Foreskin keratinocyte (primary cell): ENCODE measurements at places on chromosomes 4 and X.

GRCh38 chrX:41823402-41823801 is 99.4 kb downstream of the GPR82 start:
- no peak for DNase-seq

DNA sequence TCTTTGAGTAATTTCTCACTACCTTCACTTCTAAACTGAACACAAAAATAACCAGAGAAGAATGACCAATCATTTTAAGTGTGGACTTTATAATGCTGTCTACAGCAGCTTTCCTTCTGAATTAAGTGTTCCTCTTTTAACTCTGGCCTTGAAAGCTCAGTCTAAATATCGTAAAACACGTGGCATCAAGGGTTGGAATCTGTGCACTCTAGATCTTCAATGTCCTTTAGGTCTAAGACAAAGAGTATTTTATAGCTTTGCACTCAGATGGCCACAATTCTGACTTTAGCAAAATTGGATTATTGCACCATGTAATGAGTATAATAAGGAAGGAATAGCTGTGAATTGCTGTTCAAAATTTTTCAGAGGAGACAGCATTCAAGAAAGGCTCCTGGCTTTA is 197.1 kb upstream of the UGT8 start:
- no peak for DNase-seq

GRCh38 chrX:100880368-100880767 is 6.2 kb upstream of the NOX1 start:
- no peak for DNase-seq

- no peak for DNase-seq
Observed at GRCh38 chr4:13126976-13127910, 356.9 kb downstream of the RAB28 start.

- no peak for DNase-seq
Observed at GRCh38 chr4:139015948-139016471, 429 bp downstream of the NOCT start.

- DNase-seq, result peak; percentile 12
Observed at GRCh38 chrX:130393451-130394074, 8.1 kb upstream of the GPR119 start.

DNA sequence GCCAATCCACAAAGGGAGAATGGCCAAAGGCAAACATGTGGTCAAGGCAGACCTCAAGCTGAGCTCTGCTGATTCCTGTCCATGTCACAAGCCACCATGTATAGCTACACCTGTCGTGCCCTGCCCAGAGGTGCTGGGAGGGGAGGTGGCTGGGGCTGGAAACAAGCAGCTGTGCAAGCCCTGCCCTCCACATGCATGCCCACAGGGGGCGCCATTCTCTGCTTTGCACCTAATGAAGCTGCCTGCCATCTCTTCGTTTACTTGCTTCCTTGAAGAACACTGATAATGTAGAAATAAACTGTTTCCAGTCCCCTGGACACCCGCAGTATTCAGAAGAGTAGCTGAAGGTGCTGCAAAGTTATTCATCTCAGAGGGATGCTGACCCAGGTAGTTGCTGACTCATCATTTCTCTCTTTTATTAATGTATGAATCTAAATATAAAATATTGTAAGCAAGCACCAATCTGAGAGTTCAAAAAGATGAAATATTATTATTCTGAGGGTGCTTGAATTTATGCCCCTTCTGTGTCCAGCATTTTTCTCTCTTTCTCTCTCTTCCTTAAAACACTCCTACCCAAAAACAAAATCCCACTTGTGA is 278.6 kb downstream of the ADGRA3 start:
- DNase-seq, result no peak

- DNase-seq, result no peak
Observed at GRCh38 chr4:95231681-95232080, 317.1 kb downstream of the UNC5C start.

DNA sequence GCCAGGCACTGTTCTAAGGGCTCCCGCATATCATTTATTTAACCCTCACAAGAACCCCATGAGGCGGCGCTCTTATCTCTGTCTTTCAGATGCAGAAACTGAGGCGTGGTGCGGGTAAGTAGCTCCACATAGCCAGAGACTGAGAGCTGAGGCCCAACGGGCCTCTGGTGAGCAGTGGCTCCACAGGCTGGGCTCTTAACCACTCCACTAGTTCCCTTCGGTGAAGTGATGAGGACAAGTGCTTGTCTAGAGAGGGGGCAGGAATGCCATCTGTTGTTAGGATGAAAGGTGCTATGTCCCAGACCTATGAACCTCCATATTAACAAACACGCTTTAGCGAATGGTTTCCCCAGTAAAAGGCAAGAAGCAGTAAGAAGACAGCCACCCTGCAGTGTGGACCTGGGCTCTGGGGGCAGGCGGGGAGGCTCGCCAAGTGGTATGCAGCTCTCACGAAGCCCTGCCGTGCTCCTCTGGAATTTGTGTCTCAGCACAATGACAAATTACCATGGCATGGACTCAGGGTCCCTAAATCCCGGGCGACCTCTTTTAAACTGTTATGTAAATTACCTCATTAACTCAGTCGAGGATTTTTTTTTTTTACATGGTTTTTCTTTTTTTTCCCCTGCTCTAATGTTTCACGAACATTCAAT is 20.9 kb upstream of the S100G start:
- no peak for DNase-seq

GRCh38 chr4:15159477-15160019 is 157.3 kb downstream of the CPEB2 start:
- DNase-seq, result no peak

GRCh38 chr4:78292341-78292740 is 235.2 kb downstream of the FRAS1 start:
- no peak for DNase-seq

GRCh38 chrX:110418316-110419235 is 59.9 kb downstream of the RTL9 start:
- DNase-seq, result no peak

DNA sequence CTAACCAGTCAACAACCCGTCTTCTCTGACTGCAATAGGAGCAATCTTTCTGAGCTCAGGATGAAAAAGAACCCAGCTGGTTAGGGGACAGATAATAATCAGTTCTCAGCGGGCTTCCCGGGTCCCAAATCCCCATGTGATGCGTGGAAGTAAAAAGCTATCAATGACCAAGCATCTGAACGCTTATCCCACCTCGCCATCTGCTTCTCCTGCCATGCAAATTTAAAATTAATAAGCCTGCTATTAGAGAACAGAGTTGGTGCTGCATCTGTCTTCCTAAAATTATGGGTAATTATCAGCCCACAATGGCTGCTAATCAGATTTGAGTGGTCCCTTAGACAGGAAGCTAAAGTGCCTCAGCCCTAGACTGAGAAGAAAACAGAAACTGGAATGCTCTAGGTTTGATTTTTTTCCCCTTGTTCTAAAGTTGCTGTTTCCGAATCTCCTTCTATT is 37.5 kb downstream of the AFAP1 start:
- no peak for DNase-seq

- peak; percentile 26 for DNase-seq
Observed at GRCh38 chrX:9677098-9677739, 88.4 kb downstream of the GPR143 start.

DNA sequence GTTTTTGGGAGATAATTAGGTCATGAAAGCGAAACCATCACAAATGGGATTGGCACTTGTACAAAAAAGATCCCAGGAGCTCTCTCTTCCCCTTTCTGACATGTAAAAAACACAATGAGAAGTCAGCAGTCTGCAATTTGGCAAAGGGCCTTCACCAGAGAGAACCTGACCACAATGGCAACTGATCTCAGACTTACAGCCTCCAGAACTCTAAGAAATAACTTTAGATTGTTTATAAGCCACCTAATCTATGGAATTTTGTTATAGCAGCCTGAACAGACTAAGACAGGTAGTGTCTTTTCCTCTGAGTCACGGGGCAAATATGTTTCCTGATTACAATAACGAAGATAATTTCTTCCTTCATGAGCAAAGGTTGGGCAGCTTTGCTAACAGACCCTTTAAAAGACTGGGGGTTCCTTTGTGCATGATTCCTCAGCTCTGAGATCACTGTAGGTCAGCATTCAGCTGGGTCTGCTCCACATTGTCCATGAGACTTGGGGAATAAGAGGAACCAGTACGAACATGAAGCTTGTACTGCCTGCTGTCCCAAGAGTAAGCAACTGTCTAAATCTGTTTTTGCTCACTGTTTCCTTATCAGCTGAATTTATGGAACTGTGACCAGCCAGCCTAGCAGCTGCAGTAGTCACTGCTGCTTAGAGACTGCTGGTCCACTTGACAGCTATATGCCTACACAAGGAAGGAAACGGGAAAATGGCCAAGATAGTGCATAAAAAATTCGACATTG is 191.6 kb downstream of the ANAPC10 start:
- DNase-seq, result peak; percentile 86

- no peak for DNase-seq
Observed at GRCh38 chr4:38456096-38456495, 207.9 kb upstream of the KLF3 start.
